ENCODE measurements at places on chromosomes 1 and 21.

DNA sequence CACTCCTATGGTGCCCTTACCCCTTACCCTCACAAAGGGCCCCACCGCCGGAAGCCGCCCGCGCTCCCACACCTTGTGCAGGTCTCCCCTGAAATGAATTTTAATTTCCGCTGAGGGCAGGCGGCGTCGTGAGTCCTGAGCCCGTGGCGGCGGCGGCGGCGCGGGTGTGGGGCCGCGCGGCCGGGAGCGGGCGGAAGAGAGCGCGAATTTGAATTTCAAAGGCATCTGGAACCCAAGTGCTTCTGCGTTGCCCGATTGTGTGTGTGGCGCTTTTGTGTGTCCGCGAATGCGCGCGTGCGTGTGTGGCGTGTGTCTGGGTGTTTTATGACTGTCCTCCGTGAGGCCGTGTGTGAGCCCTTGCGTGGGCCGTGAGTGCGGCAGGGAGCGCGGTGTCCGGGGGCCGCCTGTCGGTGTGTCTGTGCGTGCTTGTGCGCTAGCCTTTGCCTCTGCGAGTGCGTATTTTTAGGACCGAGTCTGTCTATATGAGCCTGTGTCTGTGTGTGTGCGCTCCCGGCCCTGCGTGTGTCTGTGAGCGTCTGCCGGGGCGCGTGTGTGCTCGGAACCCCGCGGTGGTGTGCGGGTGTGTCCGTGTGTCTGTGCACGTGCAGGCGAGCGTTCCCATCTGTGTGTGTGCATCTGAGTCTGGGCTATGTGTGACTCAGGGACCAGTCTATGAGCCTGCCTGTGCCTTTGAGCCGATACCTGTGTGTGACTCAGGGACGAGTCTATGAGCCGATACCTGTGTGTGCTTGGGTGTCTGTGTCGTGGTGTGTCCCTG, 7.9 kb upstream of the ADGRB2 start:
- no peak for DNase-seq

- DNase-seq = peak; percentile 1
Observed at GRCh38 chr1:219174460-219175211, 958 bp downstream of the LYPLAL1 start.

DNA sequence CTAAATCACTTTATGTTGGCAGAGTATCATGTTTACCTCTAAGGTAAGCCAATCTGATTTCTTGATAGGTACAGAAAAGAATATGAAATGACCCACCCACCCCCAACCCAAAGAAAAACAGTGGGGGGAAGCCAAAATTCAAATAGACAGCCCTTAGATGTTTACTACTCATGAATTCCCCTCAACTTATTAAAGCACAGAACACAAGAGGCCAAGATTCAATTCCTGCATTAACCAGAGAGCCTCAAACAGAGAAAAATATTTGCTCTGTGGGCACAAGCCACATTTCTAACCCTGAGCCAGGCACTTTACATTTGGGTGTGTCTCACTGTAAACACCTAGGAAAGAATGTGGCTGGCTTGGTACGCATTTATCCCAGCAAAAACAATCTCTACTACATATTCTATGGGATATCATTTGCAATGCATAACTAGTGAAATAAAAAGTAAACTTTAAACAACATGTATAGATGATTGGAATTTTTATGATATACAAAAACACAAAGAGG, 84.3 kb downstream of the PTPN14 start:
- no peak for DNase-seq

DNA sequence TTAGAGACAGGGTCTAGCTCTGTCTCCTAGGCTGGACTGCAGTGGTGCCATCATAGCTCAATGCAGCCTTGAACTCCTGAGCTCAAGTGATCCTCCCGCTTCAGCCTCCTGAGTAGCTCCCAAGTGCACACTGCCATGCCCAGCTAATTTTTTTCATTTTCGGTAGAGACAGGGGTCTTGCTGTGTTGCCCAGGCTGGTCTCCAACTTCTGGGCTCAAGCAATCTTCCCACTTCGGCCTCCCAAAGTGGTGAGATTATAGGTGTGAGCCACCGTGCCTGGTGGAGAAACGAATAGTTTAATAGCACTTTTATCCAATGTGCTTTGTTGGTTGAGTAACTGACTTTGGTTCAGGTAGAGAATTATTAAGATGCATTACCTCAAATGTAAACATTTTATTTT, 20.9 kb downstream of the PIK3CD start:
- no peak for DNase-seq

GRCh38 chr1:225319871-225320270, 108.0 kb downstream of the LBR start:
- no peak for DNase-seq

- no peak for DNase-seq
Observed at GRCh38 chr1:213327017-213327667, 276.1 kb downstream of the RPS6KC1 start.

DNA sequence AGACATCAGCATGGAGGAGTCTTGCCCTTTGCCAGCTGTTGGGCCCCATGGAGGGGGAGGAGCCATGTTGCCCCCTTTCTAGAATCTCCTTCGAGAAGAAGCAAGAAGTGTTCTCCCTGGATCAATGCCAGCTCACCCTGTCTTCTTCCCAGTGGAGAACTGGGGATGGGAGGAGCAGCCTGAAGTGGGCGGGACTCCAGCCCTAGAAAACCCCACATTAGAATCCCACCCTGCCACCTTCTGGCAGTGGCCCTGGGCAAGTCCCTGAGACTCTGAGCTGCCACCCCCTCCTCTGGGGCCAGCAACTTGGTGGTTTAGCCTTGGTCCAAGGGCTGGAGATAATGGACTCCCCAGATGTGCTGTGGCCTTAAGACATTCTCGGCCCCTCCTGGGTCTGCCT, 51.7 kb downstream of the PAX7 start:
- no peak for DNase-seq

- DNase-seq = no peak
Observed at GRCh38 chr1:39926820-39927219, 25.1 kb upstream of the MYCL start.

- no peak for DNase-seq
Observed at GRCh38 chr1:157107702-157108101, 8.1 kb upstream of the ETV3L start.

DNA sequence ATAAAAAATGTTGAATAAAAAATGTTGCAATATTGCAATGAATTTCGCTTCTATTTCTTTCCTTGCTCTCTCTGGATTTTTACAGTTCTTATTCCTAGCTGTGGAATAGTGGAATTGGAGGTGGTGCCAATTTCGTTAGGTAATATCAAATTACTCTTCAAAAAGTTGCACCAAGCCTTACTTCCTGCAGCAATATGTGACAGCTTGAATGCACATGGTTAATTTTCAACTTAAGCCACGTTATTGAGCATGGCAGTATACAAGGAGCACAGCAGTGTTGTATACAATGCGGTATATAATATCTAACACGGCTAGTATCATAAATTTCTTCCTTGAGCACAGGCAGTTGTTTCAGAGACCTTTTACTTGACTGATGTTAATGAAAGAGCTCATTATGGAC, 152.5 kb downstream of the NOS1AP start:
- DNase-seq = no peak

DNA sequence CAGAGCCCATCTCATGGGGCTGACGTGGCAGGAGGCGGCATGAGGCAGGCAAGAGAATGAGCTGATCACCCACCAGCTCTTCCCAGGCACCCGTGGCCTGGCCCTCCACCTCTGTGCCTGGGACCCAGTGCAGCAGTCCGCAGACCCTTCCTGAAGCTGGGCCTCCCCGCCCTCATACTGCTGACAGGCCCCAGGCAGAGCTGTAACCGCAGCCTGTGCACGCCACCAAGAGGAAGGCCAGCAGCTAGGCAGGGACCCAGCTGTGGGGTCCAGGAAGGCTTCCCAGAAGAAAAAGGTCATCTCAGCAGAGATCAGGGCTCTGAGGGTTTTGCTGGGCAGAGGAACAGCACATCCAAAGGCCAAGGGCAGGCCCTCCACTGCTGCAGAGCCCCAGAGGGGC, 9.8 kb upstream of the MTFR1L start:
- DNase-seq = no peak

DNA sequence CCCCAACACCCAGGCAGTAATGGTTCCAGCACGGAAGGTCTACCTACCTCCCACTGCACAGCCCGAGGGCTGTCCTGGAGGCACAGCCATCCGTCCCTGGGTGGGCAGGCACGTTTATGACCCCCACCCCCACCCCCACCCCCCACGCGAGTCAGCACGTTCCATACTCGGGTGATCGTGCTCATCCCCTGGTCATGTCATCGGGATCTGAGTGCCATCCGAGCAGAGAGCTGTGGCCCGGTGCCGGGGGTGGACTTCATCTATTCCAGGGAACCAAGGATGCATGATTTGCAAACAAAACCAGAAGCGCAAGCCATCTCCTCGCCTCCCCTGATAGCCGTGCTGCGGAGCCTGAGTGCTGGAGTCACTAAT, 1.1 kb downstream of the TSPEAR start:
- DNase-seq = no peak

GRCh38 chr1:234969581-234970400, 158.8 kb downstream of the TOMM20 start:
- no peak for DNase-seq

DNA sequence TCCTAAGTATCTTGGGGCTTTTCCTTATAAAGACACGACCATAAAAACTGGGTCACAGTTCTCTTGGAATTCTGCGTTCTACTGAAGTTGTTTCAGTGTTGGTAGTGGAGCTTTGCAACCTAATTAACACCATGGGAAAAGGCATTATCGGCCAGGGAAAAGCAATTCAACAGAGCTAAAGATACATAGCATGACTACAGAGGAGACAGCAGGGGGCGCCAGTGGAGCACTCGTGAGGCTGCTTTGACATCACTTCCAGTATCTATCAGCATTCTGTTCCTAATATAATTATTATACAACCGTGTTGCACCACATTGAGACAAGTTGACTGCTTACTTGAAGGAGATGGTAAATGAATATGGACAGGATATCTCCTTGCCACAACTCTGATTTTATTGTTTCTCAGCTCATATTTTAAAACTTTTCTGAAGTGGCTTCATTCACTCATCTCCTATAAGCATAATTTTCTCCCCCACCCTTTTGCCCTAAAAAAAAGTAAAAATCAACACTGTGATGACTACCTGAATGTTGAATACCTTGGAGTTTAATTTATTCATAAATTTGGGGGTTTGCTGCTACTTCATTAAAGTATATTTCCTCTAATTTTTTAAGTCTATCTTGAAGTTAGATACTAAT, 39.4 kb downstream of the ZP4 start:
- no peak for DNase-seq

Measured in T-helper 22 cell (primary cell).